ENCODE measurements at places on chromosomes 7 and 10.

DNA sequence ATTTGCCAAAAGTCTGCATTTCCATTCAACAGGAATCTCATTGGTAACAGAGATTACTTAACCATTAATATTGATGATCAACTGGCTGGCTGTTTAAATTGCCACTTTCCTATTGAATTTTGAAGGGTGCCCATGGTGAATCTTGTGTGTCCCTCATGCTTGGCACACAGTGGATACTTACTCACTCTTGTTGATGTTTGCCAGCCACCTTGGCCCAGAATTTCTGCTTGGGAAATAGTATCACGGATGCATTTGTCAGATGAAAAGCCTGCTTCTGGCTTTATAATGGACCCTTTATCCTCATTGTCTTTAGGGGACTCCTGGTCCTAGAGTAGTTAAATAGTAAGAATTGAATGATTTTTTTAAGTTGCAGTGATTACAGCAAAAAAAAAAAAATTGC, 52.0 kb downstream of the MMRN2 start:
- DNase-seq: no peak

DNA sequence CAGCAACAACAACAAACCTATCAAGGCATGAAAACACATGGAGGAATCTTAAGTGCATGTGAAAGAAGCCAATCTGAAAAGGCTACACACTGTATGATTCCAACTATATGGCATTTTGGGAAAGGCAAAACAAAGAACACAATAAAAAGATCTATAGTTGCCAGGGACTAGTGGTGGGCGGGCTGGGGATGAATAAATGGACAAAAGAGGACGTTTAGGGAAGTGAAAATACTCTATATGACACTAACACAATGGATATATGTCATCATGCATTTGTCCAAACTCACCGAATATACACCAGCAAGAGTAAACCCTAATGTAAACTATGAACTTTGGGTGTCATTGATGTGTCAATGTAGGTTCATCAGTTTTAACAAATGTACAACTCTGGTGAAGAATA, 89.1 kb downstream of the SEMA3E start:
- DNase-seq: no peak

GRCh38 chr7:78176171-78176570, 377.6 kb downstream of the PHTF2 start:
- DNase-seq: no peak

DNA sequence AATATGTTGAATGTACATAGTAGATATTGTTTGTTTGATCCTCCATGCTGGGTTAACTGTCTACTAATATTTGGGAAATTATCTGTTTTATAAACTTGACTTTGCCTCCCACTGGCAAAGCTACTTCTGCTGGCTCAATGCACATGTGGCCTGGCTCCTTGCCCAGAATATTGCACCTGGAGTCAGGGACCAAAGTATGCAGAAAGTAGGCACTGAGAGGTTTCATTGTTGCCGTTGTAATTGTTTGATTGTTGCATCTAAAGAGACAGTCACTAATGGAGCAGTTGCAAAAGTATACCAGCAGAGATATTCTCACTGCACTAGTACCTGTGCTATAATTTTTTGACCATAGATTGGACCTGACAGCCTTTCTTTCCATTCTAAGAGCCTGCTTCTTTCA, 137.8 kb upstream of the CNTNAP2 start:
- no peak for DNase-seq

- DNase-seq: peak; percentile 2
Observed at GRCh38 chr7:71705217-71705616, 573.3 kb downstream of the GALNT17 start.

DNA sequence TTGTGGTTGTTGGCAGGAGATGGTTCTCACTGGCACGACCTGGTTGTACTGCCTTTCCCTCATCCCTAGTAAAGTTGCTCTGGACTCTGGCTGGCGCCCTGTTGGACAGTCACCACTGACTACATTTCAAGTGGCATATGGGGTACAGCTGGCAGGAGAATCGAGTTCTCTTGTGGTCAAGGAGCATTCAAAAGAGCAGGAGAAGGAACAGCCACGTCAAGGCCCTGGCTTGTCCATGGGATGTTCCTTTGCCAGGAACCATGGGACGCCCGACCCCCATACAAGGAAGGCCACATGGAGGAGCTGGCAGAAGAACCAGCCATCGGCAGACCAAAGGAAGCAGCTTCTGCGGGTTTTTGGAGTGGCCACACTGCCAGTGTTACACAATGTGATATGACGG, 87.0 kb upstream of the SLC25A13 start:
- DNase-seq: no peak

GRCh38 chr7:4190010-4190981, 491.8 kb upstream of the FOXK1 start:
- DNase-seq: no peak

GRCh38 chr10:100829097-100829870, 83.5 kb upstream of the SLF2 start:
- no peak for DNase-seq

DNA sequence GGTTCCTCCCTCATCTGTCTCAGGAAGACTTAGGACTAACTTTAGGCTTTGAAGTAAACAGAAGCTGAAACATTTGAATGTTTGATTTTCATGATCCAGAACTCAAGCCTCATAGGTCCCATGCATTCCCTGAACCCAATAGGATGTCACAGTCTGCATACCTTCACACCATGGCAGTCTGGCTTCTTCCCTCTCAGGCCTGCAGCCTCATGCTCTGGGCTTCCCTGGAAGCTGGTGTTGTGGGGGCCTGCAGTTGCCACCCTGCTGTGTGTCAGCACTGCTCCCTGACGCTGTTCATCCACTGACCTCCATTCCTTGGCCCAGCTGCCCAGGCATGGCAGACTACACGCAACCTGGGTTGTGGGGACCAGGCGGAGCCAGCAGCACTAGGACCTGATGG, 267.5 kb upstream of the KAT6B start:
- no peak for DNase-seq

GRCh38 chr7:80677629-80678028, 39.2 kb downstream of the CD36 start:
- DNase-seq: no peak

- no peak for DNase-seq
Observed at GRCh38 chr10:12701696-12702095, 299.8 kb downstream of the CCDC3 start.

DNA sequence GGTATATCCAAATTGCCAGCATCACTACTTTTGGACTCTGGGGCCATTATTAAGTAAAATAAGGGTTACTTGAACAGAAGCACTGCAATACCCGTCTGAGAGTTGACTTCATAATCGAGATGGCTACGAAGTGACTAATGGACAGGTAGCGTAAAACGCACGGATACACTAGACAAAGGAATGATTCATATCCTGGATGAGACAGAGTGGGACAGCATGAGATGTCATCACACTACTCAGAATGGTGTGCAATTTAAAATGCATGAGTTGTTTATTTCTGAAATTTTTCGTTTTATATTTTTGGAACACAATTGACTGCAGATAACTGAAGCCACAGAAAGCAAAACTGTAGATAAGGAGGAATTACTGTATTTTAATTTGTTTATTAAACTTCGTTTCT, 421.5 kb upstream of the LRGUK start:
- peak; percentile 21 for DNase-seq

DNA sequence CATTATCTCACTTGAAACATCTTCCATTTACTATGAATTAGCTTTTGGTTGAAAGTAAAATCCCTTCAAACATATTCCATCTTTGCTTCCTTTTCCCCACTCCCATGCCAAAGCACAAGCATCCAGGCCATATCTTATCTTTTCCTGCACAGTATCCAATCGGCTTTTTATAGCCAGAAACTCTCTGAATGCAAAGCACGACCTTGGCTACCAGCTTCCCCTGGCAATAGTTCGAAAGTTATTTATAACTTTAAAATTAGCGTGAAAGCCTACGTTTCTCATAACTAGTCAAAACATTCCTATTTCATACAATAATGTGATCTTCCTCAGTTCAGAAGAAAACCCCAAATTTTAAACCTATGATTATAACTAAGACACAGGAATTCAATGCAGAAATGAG, 440 bp downstream of the CTNNA3 start:
- no peak for DNase-seq

- no peak for DNase-seq
Observed at GRCh38 chr10:79223091-79224048, 123.9 kb upstream of the PPIF start.

- no peak for DNase-seq
Observed at GRCh38 chr7:19470031-19470430, 238.8 kb downstream of the POLR1F start.

DNA sequence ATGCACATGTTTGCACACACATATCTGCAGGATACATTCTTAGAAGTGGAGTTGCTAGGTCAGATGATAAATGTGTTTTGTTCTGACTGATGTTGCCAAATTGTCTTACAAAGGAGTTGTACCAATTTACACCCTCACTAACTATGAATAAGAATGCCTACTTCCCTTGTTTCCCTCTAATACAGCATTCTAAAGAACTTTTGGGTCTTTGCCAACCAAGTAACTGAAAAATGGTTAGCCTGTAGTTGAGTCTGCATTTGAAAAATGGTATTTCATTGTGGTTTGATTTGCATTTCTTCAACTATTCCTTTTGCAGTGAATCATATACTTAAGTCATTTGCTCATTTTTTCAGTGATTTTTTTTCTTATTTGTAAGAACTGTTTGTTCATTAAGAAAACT, 48.4 kb downstream of the TMEM26 start:
- no peak for DNase-seq

DNA sequence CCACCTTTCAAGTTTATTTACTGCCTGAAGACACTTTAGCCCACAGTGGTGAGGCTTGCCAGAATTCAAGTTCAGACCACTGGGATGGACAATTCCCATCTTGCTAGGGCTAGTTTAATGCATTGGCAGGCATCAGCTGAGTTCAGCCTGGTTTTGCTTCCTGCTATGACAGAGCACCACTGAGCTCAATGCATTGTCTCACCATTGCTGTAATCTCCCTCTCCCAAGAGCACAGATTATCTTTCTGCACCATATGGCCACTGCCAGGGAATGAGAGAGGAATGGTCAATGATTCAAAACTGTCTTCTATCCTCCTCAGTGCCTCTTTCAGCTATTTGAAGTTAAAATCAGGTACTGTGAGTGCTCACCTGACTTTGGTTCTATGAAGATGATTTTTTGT, 160.8 kb downstream of the XPNPEP1 start:
- no peak for DNase-seq

DNA sequence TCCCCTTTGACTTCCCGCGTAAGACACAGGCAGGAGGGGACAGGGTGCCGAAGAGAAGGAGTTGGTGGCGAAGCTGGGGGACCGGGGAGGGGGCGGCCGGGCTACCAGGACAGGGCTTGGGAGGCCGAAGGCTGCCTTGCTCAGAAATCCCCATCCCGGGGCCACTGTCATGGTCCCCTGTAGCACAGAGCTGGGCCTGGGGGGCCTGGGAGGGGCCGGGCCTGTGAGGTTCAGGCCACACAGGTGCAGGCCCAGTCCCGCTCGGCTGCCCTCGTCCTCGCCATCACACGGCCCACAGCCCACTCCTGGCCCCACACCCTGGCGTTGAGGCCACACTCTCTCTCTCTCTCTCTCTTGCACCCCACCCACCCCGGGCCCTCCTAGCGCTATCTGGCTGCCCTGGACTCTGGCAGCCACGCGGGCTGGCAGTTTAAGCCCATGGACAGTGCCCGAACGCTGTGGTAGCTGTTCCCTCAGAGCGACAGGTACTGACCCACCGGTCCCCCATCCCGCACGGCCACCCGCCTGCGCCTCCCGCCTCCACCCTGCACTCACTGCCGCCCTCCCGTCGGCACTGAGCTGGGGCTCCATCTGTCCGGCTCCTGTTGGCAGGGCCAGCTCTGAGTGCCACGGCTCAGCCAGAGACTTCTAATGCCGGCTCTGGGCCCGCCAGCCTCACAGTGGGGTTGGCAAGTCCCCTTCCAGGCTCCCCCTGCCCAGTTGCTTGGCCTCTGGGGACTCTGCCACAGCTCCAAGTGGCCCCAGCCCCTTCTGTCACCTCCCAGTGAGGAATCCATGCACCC, 28.0 kb downstream of the TTYH3 start:
- no peak for DNase-seq

GRCh38 chr7:122492007-122492406, 187.5 kb upstream of the FEZF1 start:
- no peak for DNase-seq

- no peak for DNase-seq
Observed at GRCh38 chr7:44534087-44534486, 7.0 kb downstream of the NPC1L1 start.

DNA sequence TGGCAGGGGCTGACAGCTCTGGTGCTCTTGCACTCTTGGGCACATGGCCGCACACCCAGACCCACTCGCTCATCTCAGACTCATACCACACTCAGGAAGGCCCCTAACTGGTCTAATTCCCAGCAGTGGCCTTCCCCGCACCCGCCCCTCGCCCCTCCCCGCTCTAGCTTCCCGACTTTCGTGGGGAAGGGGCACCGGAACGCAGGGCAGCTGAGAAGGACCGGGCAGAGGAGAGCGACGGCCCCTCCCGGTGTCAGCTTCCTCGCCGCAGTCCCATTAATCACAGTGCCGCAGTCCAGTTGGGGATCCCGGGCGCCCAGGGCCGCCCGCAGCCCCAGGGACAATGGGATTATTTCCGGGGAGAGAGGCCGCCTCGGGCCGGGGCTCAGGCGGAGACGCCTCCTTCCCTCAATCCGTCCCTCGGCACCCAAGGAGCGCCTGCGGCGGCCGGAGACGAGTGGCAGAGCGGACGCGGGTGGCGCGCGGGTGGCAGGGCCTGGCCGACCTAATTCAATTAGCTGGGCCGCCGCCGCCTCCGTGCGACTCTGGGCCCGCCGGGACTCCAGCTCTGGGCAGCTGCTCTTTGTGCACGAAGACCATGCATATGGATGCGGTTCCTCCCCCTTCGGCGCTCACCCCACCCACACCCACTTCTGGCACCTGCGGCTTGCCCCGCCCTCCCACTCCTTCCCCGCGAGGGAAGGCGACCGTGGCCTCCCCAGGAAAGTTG, 7.8 kb upstream of the TLX1 start:
- DNase-seq: no peak

DNA sequence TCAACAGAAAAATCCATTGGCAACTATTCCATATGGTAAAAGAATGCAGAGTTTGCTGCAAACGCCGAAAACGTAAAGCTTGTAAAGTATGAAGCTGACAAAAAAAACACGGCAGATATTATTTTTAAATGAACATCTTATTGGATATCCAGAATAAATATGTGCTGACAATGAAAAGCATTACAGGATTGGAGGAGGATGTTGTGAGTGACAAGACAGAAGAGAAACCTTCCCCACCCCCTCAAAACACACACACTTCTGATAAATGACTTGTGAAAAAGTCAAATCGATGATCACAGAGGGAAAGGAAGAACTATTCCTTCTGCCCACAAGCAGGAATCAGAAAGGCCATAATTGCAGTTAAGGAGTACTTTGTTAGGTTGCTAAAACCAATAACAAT, 14.6 kb downstream of the FAM131B start:
- DNase-seq: no peak
